T-cell (primary cell): ENCODE measurements at places on chromosomes 1 and 21. TPM values are rescaled to one million over a fixed set of nuclear protein-coding genes. Genes with fewer than 3 reads are reported as not detected.

ATP1A1 gene
- total RNA-seq: 249 TPM

NHLH1 gene
- not detected for total RNA-seq

OR2L5 gene
- 0.14 TPM for total RNA-seq

- no peaks in the 10 kb centered on the region for H3K4me1 ChIP-seq
- no peak overlapping the region for H3K4me3 ChIP-seq
- no peaks in the 10 kb centered on the region for H3K36me3 ChIP-seq
- H3K27me3 ChIP-seq: no peaks in the 10 kb centered on the region
- no peak overlapping the region for H3K27ac ChIP-seq
Observed at GRCh38 chr1:83746234-83746633, 252.7 kb downstream of the TTLL7 start.

GRCh38 chr1:172489847-172490246 is 43.1 kb upstream of the SUCO start:
- no peaks in the 10 kb centered on the region for H3K27me3 ChIP-seq
- H3K4me1 ChIP-seq: peaks cover 3% of the 10 kb centered on the region
- no peaks in the 10 kb centered on the region for H3K36me3 ChIP-seq
- H3K27ac ChIP-seq: no peak overlapping the region
- no peak overlapping the region for H3K4me3 ChIP-seq

GRCh38 chr1:56081173-56081572 is 498.2 kb downstream of the PLPP3 start:
- H3K27me3 ChIP-seq: no peaks in the 10 kb centered on the region
- H3K4me1 ChIP-seq: no peaks in the 10 kb centered on the region
- DNase-seq: no peak

DNA sequence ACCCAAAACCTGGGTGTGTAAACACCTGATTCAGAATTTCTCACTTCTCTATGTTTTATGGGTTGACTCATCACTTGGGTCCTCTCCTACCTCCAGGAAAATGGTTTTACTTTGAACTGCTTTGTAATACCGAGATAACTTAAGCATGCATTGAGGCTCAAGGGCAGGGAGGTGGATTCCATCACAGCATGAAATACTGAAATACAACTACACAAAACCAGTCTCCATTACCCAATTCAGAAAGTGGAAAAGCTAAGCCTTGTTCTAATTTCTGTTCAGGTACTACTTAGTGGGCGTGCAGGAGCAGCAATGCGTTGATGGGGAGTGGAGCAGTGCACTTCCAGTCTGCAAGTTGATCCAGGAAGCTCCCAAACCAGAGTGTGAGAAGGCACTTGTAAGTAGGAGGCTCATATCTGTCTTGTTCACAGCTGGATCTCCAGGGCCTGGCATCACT is 6.1 kb upstream of the C4BPA start:
- H3K27me3 ChIP-seq: no peaks in the 10 kb centered on the region
- H3K27ac ChIP-seq: no peak overlapping the region
- H3K4me1 ChIP-seq: no peaks in the 10 kb centered on the region
- no peak for DNase-seq
- H3K36me3 ChIP-seq: no peaks in the 10 kb centered on the region

DNA sequence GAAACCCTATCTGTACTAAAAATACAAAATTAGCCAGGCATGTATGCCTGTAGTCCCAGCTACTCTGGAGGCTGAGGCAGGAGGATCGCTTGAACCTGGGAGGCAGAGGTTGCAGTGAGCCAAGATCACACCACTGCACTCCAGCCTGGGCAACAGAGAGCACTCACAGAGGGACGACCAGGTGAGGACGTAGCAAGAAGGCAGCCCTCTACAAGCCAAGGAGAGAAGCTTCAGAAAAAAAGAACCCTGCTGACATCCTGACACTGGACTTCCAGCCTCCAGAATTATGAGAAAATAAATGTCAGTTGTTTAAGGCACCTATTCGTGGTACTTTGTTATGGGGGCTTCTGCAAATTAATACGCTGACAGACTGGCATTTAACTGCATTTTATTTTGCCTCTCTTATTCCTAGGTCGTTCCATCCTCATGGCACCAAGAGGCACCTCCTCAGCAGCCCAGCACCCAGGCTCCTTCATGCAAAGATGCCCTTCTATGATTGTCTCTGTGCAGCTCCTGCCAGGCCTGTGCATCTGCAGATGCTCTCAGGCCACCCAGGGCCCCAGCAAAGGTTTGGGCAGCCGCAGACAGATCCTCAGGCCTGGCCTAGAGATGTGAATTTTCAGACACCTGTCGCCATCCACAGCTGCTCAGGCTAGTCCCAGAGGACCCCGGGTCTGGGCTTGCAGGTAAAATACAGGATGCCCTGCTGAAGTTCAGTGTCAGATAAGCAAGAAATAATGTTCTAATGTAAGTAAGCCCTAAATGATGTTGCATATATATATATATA is 86.0 kb upstream of the COX20 start:
- DNase-seq: no peak
- H3K4me3 ChIP-seq: no peak overlapping the region
- peaks cover 3% of the 10 kb centered on the region for H3K27me3 ChIP-seq
- H3K4me1 ChIP-seq: no peaks in the 10 kb centered on the region

DNA sequence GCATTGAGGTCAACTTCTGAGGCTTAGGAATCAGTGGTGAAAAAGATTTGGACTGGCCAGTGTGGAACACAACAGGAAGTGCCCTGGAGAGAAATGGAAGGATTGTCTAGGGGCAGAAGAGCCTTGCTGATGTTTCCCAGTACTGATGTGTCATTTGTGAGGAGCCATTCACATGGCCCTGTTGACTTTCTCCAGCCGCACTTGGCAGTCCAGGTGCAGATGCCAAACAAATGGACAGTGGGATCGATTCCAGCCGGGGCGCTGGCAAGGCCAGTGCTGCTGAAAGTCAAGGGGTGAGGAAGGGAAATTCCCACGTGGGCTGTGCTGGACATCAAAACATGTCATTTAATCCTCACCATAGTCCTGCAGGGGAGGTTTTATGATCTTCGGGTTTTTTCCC is 4.9 kb upstream of the TRIM63 start:
- DNase-seq: no peak
- H3K4me3 ChIP-seq: no peak overlapping the region
- peaks cover 7% of the 10 kb centered on the region for H3K4me1 ChIP-seq
- H3K36me3 ChIP-seq: no peaks in the 10 kb centered on the region
